ENCODE measurements at places on chromosomes 3 and 15.

GRCh38 chr15:63818629-63819028 lies 15.1 kb downstream of the HERC1 start:
- no peak for DNase-seq

DNA sequence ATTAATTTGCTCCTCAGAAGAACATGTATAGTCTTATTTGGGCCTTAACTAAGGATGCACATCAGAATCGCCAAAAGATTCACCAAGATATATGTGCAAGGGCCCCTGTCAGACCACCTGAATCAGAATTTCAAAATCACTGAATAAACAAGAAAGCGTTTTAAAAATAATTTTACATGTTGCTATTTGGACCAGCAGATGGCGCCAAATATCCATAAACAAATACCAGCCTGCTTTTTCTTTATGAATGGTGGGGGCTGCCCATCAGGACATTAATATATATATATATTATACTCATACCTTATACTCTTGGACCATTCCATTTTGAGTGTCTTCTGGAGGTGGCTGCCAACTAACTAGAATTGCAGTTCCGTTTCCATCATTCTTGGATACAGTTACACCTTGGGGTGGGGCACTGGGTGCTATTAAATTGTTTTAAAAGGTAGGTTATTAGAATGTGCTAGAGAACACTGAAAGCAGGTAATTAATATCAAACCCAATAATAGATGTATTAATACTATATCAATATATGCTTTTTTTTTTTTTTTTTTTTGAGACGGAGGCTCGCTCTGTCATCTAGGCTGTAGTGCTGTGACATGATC lies 1108.3 kb downstream of the ROBO1 start:
- DNase-seq = no peak

DNA sequence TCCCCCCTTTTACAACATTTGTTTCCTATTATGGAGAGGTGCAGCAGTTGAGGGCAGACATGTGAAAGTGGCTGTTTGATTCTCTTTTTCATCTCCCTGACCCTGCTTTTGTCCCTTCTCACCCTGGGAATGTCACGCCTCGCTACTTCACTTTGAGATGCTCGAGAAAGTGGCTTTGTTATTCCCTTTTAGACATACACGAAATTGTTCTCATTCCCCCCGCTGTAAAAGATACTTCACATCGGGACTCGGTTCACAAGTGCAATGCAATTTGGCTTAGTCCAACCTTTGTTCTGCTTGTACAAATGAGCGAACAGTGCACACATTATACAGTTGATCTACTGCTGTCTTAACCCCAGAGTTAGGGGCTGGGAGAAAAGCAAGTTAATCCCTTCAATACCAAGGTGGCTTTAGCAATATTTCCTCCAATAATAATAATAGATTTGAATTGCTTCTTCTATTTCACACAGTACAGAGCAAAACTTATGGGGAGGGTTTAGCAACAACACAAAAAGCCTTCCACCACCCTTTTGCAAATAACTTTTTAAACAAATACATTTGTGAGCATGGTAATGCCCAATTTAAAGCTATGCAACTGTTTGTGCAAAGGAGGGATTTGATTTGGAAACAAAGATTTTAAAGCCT lies 5.7 kb upstream of the FOXB1 start:
- DNase-seq = no peak

- no peak for DNase-seq
Observed at GRCh38 chr3:105417525-105418289, 51.0 kb downstream of the ALCAM start.

- no peak for DNase-seq
Observed at GRCh38 chr3:41024031-41024836, 175.1 kb upstream of the CTNNB1 start.

GRCh38 chr15:28977377-28978010 lies 91.7 kb downstream of the APBA2 start:
- DNase-seq = peak; percentile 58

GRCh38 chr15:88542342-88542733 lies 4.1 kb downstream of the DET1 start:
- no peak for DNase-seq
